ENCODE measurements at places on chromosomes 5 and 9.

GRCh38 chr9:73168298-73168934, 16.8 kb downstream of the ANXA1 start:
- DNase-seq: no peak

DNA sequence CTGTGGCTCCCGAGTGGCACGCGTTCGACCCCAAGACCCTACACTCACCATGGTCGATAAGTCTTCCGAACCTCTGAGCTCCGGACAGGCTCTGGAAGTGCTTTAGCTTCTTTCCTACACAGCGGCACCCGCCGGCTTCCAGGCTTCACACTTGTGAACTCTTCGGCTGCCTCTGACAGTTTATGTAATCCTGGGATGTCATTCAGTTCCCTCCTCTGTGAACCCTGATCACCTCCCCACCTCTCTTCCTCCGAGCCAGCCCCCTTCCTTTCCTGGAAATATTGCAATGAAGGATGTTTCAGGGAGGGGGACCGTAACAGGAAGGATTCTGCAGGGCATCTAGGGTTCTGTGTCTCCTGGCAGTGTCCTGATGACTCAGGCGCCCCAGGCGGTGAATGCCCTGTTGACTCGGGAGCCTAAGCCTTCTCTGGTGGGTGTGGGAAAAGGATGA, at the start of gene CD14:
CD14 (minus strand) TSS at position 155 of the 451 bp plus-strand sequence; CDS start at position 51, 104 bp downstream.
- peak; percentile 45 for DNase-seq

GRCh38 chr9:6896562-6896961, 138.8 kb downstream of the KDM4C start:
- no peak for DNase-seq

DNA sequence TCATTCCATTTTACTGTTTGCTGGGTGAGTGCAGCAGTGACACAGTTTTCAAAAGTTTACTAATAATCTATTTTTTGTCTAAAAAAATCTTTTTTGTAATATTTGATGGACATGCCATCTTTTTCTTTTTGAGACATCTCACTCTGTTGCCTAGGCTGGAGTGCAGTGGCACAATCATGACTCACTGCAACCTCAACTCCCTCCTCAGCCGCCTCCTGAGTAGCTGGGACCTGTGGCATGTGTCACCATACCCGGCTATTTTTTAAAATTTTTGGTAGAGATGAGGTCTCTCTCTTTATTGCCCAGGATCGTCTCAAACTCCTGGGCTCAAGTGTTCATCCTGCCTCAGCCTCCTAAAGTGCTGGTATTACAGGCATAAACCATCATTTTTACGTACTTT, 86.0 kb downstream of the KDM4C start:
- DNase-seq: no peak

- peak; percentile 56 for DNase-seq
Observed at GRCh38 chr5:82538339-82539034, 260.3 kb upstream of the RPS23 start.

DNA sequence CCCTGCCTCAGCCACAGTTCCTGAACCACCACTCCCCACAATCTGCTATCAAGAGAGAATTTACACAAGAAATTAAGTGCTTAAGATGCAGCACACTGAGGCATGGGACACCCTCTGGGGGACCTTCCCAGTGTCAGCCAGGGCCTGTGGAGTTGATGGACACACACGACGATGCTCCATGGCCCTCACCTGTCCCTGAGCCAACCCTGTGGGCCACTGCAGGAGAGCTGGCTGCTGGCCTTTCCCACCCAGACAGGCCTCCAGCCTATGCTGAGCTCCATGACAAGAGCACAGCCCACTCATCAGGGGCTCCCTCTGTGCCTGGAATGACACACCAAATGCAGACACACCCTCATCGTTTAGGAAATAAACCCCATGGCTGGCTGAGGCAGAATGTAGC, 124.6 kb downstream of the ADAMTS16 start:
- DNase-seq: no peak

DNA sequence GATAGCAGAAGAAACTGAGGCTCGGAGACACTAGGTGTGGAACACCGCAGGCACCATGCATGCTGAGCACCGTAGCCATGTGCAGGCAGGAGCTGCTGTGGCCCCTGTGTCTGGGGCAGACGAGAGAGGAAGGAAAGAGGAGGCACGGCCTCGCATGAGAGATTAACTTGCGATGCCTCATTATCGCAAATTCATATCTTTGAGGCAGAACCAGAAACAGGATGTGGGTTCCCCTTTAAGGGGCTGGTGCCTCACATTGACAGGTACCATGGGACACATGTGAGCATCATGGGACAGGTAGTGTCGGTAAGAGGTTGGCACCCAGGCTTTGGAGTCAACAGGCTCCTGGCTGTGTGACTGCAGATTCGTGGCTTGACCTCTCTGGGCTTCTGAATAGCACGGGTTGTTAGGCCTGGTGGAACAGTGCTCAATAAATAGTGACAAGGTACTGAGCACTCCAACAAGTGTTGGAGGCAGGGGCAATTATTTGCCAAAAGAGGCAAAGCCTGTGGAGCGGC, 40.8 kb downstream of the NAIF1 start:
- DNase-seq: no peak

DNA sequence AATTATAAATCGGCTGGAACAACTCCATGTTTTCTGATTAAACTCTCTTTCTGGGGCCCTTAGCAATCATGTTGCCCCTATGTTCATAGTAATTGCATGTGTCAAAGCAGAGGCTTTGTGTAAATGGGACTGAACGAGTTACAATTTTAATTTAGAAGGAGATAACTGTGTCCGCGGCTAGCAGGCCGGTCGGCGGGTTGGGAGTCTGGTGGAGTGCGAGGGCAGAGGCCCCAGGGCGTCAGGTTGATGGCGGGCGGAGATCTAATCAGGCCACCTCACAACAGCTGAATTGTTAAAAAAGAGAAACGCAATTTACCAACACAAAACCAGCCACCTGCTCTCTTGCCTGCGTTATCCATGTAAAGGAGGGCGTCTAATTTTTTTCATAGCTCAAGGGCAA, 134.9 kb upstream of the LPCAT1 start:
- DNase-seq: no peak

- DNase-seq: no peak
Observed at GRCh38 chr5:31921852-31922305, 252.2 kb downstream of the GOLPH3 start.

DNA sequence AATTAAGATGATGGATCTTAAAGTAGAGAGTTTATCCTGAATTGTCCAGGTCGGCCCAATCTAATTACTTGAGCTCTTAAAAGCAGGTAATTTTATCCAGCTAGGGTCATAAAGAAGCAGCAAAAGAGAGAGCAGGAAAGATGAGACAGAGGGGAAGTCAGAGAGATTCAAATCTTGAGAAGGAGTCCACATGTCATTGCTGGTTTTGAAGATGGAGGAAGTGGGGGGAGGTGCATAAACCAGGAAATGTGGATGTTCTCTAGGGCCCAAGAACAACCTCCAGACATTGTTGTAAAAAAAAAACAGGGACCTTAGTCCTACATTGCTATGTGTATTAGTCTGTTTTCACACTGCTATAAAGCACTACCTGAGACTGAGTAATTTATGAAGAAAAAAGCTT, 66.4 kb downstream of the SLCO4C1 start:
- no peak for DNase-seq

DNA sequence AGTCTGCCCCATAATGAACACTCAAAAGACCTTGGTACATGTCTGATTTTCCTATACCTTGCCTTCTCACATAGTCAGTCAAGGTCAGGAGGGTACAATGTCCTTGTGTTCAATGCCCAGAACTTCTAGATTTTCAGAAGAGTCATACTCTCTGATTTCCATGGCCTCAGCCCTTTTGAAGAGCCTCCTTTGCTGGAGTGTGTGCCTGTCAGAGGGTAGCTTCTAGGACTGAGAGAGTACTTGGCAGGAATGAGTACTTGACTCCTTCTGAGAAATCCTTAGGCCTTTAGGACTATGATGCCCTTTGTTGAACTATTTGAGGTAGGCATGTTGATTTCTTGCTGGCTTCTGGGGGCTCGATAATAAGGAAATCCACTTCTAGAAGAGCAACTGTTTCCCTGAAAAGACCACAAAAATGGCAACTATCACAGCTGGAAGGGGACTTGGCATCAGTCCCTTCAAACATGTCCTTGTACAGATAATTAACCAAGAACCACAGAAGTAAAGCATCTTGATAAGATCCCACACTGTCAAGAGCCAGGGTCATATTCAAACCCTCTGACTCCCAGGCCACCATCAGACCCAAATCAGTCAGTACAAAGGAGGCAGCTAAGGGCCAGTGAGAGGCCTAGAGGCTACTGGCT, 10.6 kb upstream of the MEGF9 start:
- no peak for DNase-seq

DNA sequence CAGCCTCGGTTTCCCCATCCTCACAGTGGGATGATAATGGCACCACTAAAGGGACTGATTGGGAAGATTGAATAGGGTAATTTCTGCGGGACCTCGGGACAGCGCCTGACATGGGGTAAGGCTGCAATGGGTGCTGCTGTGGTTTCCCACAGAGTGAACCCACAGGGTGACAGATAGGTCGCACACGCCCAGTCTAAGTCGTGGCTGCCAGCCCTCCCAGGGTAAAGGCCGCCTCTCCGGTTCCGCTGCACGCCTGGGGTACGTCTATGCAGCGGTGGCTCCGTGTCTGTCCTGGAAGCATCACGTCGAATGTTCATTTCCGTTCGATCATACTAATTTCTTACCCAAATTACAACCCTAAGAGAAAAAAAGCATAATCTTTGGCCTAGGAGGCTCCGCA, 631 bp downstream of the CFAP77 start:
- DNase-seq: no peak

DNA sequence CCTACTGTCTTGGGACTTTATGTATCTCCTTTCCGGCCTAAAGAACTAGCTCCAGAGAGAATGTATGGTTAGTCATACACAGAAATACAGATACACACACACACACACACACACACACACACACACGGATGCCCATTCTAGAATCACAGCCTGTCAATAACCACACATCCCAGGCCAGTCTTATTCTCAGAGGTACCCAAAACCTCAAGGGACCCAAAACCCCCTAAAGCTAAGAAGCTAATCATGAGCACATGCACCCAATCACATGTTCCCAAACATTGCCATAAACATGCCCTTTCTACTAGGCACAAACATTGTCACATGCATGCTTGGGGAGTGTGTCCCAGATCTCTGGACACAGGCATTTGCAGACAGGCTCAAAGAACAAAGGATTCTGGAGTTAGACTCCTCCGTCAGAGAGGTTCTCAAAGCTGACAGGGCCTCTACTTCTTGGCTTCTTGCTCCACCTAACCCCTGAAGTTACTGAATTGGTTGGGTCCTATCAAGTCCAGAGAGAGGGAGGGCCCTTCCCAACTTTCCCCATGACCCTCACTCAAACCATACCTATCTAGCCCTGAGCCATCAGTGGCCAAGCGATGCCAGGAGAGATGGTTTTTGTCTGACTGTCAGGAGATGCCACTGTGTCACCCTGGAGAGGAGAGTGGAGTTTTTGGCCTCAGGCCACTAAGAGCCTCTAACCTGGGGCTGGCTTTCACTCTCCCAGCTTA, 78.7 kb downstream of the NRG2 start:
- DNase-seq: no peak

- no peak for DNase-seq
Observed at GRCh38 chr5:151555760-151556576, 35.2 kb downstream of the FAT2 start.

DNA sequence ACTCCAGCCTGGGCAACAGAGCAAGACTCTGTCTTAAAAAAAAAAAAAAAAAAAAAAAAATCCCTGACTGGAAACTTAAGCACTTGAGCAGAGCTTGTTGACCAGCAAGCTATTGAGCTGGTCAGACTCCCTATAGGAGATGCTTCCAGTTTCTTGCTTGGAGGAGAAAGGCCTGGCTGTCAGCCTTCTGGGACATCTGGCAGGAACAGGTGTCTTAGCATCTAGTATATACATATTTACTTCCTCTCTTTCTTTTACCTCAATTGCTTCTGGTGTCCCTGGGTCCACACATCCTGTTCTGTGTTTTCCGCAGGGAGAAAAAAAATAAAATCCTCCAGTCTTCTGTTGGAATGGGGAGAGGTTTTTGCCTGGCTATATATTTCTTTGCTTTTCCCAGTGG, 60.1 kb downstream of the PRKACG start:
- DNase-seq: no peak

GRCh38 chr5:142769251-142769792, 855 bp upstream of the ARHGAP26 start:
- DNase-seq: no peak

DNA sequence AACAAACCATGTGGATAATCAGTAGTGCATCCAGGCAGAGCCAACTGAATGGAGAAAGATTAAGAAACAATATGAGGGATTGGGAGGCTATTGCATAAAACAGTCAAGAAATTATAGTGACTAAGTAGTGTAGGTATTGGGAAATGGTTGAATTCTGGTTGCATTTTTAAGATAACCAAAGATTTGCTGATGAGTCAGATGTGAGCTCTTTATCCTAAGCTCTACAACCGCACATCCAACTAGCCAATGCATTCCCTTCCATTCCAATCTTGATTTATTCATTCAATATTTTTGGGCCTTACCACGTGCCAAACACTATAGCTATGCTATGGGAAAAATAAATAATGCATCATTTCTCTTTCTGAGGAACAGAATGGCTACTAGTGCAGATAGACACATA, 524.5 kb upstream of the RGMB start:
- no peak for DNase-seq

- DNase-seq: no peak
Observed at GRCh38 chr9:97220894-97221477, 86.5 kb upstream of the CCDC180 start.

DNA sequence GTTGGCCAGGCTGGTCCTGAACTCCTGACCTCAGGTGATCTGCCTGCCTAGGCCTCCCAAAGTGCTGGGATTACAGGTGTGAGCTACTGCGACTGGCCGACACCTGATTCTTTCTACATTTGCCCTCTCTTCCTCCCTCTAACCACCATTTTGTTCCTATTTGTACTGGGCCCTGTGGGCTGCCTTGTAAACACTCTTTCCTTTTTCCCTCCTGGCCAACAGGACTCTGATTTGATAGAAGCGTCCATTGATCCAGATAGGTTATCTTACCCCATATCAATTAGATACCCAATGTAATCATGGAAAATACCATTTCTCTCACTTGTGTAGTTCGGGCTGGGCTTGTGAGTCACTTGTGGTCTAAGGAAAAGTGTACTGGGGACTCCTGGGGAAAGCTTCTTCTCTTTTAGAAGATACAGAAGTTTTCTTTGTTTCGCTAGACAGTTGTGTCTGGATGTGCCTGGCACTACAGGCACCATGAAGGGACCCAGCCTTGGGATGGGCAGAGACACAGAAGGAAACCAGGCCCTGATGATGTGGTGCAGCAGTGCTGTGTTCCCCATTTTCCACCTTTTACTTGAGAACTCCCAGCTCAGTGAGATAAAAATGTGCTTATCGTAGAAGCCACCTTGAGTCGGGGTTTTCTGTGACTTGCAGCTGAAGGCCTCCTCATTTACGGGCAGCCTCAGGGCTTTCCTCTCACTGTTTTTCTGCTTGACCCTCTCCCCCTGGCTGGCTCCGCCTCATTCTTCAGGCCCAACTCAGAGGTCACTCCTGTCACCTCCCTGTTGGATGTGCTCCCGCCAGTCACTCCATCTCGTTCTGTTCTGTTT, 32.8 kb upstream of the CPEB4 start:
- no peak for DNase-seq

DNA sequence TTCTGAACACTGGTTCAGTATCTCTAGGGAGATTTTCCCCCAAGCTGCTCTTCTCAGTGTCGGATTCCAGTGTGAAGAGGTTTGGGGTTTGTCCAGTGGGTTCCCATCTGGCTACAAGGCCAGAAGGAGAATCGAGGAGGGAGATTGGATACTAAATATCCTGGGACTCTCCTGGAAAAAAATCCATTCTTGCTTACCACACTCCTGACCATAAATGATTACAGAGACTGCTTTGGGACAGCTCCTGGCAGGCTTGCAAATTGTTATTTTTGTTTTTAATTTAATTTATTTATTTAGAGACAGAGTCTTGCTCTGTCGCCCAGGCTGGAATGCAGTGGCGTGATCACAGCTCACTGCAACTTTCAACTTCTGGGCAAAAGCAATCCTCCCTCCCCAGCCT, 4.7 kb upstream of the SUSD1 start:
- DNase-seq: no peak
